ENCODE measurements at places on chromosomes 16 and 17. TPM values are rescaled to one million over a fixed set of nuclear protein-coding genes. Genes with fewer than 3 reads are reported as not detected.

Gene BANP
- 15.3 TPM for polyA plus RNA-seq

DNA sequence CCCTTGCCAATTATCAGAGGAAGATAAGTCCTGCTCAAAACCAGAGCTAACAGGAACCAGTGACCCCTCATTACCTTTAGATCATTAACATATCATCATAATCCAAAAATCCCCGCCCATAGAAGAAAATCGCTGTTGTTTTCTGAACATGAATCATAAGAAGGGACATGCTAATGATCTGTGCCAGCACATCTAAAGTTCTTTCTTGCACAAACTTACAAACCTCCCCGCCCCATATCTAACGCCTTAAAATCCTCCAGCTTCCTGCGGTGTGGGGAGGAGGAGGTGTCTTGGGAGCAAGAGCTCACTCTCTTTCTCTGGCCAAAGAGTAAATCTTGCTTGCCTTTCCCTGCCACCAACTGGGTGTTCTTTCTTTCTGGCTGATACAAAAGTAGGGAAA is 78.3 kb downstream of the IRX3 start:
- DNase-seq, result peak; percentile 16

DNA sequence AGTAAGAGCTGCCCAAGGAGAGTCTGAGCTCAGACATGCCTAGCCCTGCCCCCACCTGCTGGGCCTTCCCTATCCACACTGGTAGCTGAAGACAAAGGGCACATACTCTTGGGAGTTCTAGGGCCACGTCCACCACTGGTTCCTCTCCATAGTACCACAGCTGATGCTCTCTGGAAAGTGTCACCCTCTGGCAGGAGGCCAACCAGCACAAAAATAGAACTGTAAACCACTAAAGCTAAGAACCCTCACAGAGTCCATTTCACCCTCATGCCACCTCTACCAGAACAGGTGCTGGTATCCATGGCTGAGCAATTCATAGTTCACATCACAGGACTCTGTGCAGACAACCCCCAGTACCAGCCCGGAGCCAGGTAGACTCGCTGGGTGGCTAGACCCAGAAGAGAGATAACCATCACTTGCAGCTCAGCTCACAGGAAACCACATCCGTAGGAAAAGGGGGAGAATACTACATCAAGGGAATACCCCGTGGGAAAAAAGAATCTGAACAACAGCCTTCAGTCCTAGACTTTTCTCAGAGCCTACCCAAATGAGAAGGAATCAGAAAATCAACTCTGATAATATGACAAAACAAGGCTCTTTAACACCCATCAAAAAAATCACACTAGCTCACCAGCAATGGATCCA is 115.3 kb downstream of the CEP112 start:
- peak; percentile 48 for DNase-seq

- DNase-seq, result no peak
These were observed 4.8 kb downstream of the KAT7 start for GRCh38 chr17:49793309-49793708.

DNA sequence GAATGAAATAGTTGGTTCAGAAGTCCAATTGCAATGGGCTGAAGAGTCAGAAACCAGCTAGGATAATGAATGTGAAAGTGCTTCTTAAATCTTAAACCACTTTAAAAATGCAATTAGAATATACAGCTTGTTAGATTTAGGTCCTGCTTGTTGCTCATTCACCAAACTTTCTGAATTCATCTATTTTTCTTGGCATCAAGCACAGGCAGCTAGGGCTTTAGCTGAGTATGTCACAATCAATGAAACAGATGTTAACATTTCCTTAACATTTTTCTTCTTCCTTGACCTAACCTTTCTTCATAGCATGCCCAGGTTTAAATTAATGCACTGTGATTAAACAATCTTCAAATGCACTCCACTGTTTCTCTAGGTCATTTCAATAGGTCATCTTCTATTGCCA is 14.4 kb downstream of the KIF2B start:
- DNase-seq, result no peak

Data from mammary epithelial cell (primary cell).